ENCODE measurements at places on chromosomes 7 and 10.
A peak's percentile ranks its signal among the peaks of the same experiment; 100 is the strongest.

DNA sequence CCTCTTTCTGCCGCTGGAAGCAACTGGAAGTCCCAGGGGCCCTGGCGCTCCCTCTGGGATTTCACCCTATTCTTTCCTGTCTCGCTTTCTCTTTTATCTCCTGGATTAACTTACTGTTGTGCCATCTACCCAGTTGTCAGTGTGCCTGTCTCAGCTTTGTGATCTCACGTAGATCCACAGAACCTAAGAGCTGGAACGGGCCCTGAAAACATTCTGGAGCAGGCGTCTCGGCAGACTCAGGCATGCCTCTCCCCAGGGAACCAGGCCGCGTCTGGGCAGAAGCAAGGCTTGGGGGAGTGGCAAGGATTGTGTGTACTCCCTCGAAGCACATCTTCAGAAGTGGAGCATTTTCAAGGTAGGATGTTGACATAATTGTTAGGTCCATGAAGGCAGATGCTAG, 87.2 kb downstream of the KCNMA1 start:
- no peak for DNase-seq

- no peak for DNase-seq
Observed at GRCh38 chr10:6446711-6447110, 133.4 kb downstream of the PRKCQ start.

DNA sequence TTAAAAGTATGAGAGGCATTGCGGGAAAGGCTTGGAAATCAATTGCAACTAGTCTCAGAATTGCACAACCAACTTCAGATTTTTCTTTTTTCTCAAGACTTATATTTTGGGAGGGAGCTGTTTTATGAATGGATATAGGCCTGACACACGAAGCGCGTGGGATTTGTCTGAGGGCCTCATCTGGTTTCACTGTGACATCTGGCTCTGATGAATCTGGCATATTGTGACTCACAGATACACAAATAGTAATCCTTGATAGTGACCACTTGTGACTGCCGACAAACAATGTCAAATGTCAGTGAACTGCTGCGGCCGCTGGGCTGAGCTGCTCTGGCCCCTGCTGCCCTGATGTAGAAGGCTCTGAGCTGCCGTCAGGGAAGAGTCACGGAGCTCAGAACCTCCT, 655.1 kb downstream of the INHBA start:
- no peak for DNase-seq

GRCh38 chr7:78018641-78019446, 220.3 kb downstream of the PHTF2 start:
- DNase-seq: no peak

- no peak for DNase-seq
Observed at GRCh38 chr10:125846894-125847293, 23.5 kb downstream of the BCCIP start.

DNA sequence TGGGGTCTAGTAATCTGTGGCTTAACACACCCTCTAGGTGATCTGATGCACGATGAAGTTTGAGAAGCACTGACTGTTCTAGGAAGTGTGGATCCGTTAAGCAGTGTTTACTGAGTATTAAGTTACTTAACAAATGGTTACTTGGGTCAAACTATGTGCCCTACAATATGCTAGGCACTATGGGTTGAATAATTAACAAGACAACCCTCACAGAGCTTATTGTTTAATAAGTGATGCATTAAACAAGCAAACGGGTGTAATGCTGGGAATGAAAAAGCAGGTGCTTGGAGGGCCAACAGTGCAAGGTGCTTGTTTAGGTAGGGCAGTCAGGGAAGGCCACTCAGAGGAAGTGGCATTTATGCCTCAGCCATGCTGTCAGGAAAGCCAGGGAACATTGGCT, 378.0 kb upstream of the PODXL start:
- DNase-seq: no peak

GRCh38 chr7:138657854-138658386, 43.2 kb downstream of the SVOPL start:
- DNase-seq: no peak

DNA sequence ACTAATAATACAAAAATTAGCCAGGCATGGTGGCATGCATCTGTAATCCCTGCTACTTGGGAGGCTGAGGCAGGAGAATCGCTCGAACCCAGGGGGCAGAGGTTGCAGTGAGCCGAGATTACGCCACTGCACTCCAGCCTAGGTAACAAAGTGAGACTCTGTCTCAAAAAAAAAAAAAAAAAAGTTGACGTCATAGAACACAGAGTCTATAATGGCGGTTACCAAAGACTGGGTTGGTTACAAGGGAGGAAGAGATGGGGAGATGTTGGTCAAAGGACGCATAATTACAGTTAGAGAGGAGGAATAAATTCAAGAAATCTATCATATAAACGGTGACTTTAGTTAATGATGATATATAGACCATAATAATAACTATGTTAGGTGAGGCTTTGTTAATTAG, 309.7 kb upstream of the HGF start:
- DNase-seq: no peak

DNA sequence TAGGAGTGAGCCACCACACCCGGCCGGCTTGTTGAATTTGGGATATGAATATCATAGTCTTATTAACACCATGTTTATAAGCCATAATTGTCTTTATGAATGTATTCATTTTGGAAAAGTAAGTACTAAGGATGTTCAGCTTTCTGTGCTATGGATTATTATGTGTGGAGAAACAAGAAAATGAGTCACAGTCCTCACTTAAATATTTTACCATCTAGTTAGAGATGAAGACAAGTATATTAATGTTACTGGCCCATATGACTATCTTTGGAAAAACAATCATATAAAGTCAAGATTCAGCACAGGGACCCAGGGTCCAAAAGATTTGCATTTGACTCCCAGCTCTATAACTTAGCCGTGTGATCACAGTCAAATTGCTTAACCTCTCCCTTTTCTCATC, 9.8 kb upstream of the TOMM7 start:
- DNase-seq: no peak

DNA sequence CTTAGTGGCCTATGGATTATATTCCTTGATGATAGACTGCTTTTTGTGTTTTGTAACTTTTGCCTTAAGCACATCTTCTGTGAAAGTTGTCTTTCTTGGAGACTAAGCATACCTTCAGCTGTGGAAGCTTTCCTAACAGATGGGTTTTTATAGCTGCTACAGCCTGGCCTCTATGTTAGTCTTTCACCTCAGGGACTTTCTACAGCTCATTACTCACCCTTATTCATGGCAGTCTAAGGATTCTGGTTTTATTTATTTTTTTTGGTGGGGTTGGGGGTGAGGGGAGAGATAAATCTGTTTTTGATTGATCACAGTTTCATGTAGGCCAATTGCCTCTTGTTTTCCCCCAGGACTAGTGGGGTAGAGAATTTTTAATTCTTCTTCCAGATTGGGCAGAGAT, 219.9 kb downstream of the DKK1 start:
- no peak for DNase-seq

GRCh38 chr10:71359364-71360046, 37.2 kb upstream of the CDH23 start:
- no peak for DNase-seq

GRCh38 chr7:87627634-87627994, 584 bp upstream of the RUNDC3B start:
- no peak for DNase-seq

DNA sequence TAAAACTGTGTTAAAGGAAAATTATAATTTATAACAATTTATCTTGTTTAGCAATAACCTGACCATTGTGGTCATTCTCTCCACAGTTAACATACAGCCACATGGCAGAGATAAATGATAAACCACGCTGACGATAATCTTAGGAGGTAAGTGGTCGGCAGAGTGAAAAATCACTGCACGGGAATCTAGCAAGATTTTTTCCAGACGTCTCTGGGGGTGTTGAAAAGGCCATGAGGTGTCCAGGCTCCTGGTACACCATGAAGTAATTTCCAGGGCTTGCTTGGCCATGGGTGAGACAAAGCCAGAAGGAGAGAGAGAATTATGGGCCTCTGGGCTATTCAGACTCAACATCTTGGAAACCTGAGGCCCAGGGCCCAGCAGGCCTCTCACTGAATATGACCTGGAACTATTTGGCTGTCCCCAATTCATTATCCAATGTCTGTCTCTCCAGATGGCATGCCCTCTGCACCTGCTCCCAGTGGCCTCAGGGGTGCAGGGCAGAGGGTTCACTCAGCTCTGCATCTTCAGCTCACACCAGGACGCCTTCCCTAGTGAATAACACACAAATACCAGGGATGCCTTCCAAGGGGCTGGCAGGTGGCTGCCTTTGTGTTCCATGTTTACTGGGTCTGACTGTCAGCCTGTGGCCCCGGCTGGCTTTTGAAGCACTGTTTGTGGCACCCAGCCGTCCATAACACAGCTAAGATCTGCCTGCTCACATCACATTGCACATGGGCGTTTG, 590.4 kb upstream of the PFKP start:
- DNase-seq: no peak

- DNase-seq: no peak
Observed at GRCh38 chr10:129973674-129974059, 9.6 kb upstream of the EBF3 start.

DNA sequence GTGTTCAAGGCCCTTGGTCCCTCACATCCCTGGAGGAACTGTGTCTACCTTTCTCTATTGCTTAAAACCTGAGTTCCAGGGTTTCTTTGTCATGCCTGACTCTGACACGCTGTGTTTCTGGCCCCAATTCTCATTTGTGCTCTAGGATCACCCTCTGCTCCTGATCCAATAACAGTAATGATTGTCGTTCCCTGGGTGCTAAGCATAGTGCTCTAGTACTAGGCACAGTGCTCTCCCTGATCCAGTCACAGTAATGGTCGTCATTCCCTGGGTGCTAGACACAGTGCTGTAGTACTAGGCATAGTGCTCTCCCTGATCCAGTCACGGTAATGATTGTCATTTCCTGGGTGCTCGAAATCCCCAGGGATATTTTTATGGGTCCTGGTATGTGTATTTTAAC, 46.6 kb upstream of the UCN3 start:
- DNase-seq: no peak

DNA sequence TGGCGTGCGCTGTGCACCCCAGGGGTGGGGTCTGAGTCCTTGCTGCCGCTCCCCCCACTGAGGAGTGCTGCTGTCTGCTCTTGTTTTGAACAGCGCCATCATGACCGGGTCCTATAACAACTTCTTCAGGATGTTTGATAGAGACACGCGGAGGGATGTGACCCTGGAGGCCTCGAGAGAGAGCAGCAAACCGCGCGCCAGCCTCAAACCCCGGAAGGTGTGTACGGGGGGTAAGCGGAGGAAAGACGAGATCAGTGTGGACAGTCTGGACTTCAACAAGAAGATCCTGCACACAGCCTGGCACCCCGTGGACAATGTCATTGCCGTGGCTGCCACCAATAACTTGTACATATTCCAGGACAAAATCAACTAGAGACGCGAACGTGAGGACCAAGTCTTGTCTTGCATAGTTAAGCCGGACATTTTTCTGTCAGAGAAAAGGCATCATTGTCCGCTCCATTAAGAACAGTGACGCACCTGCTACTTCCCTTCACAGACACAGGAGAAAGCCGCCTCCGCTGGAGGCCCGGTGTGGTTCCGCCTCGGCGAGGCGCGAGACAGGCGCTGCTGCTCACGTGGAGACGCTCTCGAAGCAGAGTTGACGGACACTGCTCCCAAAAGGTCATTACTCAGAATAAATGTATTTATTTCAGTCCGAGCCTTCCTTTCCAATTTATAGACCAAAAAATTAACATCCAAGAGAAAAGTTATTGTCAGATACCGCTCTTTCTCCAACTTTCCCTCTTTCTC, 26.0 kb downstream of the BNIP3 start:
- no peak for DNase-seq

GRCh38 chr10:117442944-117443685, 67.9 kb upstream of the PDZD8 start:
- DNase-seq: peak; percentile 47

DNA sequence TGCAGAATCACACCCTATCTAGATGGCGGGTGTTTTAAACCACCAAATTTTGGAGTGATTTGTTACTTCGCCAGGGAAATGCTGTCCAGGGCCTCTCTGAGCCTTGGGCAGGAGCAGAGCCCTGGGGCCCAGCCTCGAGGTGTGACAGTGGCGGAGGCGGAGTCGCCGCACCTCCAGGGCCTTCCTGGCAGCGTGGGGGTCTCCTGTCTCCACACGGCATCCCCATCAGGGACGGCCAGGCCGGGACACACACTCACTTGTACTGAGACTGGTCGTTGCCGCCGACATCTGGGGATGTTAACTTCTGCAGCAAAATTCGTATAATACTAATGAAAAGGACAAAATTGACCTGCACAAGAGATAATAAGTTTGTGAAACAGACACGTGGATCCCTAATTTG, 110.7 kb downstream of the VIPR2 start:
- DNase-seq: no peak

GRCh38 chr10:42367532-42368230, 270.7 kb downstream of the ZNF33B start:
- peak; percentile 82 for DNase-seq

DNA sequence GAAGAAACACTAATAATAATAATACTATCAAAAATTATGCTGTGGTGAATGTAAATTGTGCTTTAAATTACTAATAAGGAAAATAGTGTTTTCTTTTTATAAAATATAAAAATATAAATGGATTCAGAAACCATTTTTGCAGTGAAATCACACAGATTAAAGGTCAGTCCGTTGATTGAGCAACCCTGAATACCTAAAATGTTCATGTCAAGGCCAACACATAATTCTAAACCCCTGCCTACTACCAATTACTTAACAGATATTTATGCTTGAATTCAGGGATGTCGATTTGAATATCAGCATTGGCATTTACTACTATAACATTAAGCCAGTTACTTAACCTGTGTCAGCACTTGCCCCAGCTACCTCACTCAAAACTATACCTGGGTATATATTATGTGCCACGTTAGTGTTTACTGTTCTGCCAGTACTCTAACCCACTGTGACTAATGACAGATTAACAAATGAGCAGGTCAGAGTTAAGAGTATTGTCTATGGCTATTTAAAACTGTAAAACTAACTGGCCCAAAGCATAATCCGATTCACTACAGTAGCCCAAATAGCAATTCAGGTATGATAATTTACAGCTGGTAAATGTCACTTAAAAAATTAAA, 165.0 kb downstream of the KMT2E start:
- DNase-seq: no peak

GRCh38 chr7:22129166-22129565, 183.5 kb upstream of the CDCA7L start:
- peak; percentile 46 for DNase-seq

DNA sequence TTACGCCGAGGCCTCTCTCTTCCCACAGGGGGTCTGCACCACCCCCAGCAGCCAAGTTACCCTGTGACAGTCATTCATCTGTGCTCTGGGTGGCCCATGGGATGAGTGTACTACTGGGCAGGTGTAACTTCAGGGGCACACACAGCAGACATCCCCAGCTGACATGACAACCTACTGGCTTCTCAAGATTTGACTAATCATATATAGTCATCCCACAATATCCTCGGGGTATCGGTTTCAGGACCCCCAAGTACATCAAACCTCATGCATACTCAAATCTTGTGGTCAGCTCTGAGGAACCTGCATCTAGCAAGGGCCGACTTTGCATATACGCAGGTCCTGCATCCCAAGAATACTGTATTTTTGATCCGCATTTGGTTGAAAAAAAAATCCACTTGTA, 336.9 kb upstream of the C7orf33 start:
- no peak for DNase-seq

- DNase-seq: no peak
Observed at GRCh38 chr7:1531263-1531978, 919 bp downstream of the MAFK start.

All from retinal pigment epithelial cell (primary cell).